ENCODE measurements at places on chromosomes 1 and 21.

- DNase-seq, result peak; percentile 35
Measured at GRCh38 chr1:234725177-234726132, 115.5 kb upstream of the IRF2BP2 start.

DNA sequence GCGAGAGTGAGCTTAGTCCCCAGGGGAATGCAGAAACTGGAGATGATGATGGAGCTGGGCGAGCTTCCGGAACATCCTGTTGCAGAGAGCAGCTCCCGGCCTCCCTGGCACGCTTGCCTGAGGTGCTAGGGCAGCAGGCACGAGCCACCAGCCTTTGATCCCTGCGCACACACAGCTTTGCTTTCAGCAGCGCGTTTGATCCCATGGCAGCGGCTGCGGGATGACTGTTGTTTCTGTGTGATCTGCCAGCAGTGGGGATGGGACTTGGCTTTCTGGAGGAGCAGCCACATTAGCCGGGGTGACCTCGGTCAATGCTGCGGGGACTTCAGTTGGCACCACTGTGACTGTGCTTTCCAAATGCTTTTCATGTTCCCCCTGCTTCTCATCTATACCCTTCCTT is 193.2 kb downstream of the KAZN start:
- no peak for DNase-seq

DNA sequence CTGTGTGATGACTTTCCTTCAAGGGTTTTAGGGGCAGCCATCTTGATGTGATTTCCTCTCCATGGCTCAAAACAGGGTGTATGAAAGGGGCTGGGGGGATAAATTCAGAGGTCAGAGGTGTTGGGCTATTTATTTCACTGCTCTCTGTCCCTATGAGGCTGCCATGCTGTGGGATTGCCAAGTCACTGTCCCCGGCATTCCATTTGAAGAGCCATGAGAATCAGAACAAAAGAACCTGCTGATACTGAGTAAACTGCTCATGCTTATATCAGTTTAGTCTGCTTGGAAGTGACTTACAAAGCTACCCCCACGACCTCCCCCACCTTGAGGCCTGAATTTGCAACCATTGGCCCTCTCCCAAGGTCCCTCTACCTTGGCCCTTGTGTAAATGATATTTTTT is 72.3 kb upstream of the UBE2U start:
- no peak for DNase-seq

GRCh38 chr1:71307451-71307850 is 226.6 kb upstream of the ZRANB2 start:
- no peak for DNase-seq

GRCh38 chr1:2820731-2821372 is 19.4 kb upstream of the TTC34 start:
- DNase-seq, result no peak

DNA sequence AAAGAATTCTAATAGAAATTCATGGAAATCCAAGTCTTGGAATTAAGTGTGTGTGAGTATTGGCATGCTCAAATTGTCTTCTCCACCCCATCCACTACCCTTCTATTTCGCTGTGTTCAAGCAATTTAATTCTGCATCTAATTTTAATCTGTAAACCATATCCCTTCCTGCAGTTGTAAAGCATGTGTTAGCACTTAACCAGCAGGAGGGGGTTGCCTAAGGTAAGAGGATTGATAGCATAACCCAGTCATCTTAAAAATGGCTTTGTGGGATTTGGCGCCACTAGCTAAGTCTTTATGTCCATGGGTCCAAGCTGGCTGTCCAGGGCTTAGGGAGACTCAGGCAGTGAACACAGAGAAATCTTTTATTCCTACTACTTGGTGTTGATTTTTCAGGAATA is 210.3 kb downstream of the PTPRC start:
- no peak for DNase-seq

Data from activated T-cell treated with anti-CD3 and anti-CD28 coated beads for 48 hours (primary cell).